ENCODE measurements at places on chromosomes 11 and 22.

- DNase-seq = no peak
Measured at GRCh38 chr11:8320076-8320475, 56.4 kb upstream of the LMO1 start.

GRCh38 chr22:49100316-49100715, 727.4 kb downstream of the BRD1 start:
- no peak for DNase-seq

- DNase-seq = no peak
Measured at GRCh38 chr11:105856954-105857353, 165.1 kb downstream of the MSANTD4 start.

DNA sequence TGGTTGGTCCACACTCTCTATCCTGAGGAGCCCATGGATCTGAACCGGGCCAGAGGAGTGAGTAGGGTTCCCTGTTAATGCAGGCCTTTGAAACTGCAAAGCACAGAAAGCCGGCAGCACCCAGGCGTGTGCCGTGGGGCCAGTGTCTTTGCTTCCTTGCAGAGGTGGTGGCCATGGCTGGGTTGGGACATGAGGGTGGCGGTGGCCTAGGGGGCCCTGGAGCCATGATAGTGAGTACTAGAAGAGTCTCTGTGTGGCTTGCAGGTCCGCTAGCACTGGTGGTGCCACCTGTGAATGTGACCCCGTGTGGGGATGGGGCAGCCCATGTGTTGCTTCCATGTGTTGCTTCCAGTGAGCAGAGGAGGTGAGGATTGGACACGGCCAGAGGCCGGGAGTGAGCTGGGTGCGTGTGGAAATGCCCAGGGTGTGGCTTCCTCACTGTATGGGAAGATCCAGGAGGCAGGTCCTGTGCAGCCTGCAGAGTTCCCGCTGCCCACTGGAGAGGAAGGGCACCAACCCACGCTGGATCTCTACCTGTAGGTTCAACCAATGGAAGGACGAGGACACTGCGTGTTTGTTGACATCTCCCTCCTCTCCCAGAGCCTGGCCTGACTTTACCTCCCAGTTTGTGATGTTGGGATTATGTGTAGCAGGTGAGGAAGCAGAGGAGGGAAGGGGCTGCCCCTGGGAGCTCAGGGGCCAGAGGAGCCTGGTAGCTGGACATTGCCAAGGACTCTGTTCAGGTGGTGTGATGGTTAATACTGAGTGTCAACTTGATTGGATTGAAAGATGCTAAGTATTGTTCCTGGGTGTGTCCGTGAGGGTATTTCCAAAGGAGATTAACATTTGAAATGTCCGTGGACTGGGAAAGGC, 796.6 kb downstream of the TBC1D22A start:
- DNase-seq = no peak

DNA sequence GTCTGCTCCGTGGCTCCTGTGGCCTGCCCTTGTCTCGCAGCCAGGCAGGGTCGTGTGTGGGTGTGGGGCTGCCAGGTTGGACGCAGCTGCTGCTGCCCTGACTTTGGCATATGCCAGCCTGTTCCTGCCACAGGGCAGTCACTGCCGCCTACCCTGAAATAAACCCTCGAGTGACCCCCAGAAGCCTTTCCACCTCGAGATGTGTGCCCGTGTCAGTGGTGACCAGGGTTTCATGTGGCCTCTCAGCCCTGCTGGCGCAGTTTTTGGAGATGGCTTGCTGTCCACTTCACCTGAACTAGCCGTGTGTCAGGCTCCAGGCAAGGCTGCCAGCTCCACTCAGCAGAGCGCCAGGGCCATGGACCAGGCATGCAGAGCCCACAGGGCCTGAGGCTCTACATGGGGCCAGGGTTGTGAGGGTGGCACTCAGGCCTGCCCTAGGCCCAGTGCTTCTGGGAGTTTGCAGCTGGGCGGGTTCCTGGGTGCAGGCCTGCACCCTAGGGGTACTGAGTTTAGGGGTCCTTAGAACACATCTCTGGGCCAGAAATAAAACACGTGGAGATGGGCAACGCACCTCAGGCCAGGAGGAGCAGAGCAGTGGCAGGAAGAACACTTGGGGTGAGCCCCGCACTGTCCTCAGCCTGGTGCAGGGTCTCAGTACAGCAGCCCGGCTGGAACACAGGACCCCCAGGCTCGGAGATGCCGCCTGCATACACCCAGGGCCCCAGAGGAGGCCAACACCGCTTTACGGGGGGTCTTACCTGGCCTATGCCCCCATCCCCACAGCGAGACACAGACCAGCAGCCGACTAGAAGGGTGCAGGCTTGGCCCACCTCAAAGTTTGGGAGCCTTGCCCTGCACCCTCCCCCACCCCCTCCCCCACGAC, 8.8 kb upstream of the PANX2 start:
- DNase-seq = no peak

DNA sequence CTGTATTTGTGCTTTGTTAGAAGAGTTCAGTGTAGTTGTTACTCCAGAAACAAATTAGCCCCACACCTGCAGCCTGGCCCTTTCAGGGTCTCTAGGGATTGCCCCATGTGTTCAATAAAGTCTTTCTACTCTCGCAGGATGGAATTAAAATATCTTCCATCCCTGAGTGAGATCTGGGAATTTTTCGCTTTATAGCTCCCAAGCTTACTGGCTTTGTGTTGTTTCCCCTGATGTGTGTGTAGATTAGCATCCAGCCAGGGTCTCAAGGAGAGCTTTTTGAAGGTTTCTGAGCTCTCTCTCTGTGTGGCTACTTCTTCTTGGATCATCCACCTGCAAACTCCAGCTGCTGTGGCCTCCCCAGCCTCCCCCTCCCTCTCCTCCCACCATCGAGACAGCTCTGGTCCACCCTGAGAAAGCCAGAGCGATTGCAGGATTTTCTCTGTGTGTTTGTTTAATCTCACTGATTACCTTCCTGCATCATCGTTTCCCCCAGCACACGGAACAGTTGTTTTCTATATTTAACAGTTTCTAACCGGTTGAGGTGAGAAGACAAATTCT, 553.5 kb downstream of the TBC1D22A start:
- DNase-seq = no peak

- DNase-seq = no peak
Measured at GRCh38 chr22:39832627-39833074, 60.9 kb downstream of the ENTHD1 start.

- no peak for DNase-seq
Measured at GRCh38 chr11:90330632-90331031, 107.8 kb upstream of the CHORDC1 start.

DNA sequence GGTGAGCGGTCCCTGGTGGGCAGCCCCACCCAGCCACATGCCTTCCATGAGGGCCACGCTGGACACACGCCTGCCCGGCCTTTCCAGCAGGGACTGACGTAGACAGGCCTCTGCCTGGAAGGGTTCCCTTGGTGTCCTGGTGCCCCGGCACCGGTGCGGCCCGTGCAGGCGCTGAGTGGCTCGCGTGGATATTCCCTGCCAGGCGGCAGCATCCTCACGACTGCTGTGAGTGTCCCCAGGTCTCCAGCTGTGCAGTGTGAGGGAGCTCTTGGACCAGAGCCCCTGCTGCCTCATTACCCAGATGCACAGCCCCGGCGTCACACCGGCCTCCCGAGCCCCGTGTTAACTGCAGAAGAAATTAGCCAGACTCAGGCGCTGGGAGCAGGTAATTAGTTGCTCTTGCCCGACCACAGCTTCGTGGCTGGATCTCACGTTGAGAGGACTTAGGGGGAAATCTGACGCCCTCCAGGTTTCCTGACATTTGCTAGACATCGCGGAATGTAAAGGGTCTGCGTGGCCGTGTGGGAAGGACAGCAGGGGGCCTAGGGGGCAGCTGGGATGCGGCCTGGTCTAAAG, 1196.3 kb downstream of the BRD1 start:
- no peak for DNase-seq

- no peak for DNase-seq
Measured at GRCh38 chr11:119800171-119800570, 71.2 kb upstream of the NECTIN1 start.

DNA sequence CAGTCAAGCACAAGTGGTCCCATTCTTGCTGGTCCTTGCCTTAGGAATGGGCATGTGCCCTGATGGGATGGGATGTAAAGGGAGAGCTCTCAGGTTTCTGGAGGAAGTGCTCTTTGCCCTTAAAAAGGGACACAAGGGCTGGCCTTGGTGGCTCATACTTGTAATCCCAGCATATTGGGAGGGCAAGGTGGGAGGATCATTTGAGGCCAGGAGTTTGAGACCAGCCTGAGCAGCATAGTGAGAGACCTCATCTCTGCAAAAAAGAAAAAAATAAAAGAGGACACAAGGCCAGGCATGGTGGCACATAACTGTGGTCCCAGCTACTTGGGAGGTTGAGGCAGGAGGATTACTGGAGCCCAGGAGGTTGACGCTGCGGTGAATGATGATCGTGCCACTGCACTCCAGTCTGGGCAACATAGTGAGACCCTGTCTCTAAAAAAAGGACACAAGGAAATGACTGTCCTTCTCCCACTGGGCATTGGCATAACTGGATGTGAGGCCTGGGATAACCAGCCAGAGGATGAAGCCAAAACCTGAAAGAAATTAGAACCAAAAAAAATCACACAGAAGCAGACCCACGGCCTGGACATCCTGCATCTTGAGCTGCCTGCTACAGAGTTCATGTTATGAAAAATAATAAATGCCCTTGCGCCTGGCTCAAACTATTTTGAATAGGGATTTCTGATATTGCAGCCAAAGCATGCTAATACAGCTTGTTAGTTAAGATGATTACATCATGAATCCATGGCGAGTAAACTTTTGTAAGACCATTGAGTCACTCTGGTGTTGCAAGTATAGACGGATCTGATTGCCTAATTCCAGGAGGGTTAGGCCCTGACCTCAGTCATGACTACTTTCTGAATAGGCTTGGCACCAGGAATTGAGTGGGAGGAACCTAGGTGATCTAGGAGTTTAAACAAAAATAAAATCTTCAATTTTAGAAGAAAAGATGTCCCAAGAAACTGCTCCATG, 12.9 kb upstream of the CRKL start:
- DNase-seq = peak; percentile 89

DNA sequence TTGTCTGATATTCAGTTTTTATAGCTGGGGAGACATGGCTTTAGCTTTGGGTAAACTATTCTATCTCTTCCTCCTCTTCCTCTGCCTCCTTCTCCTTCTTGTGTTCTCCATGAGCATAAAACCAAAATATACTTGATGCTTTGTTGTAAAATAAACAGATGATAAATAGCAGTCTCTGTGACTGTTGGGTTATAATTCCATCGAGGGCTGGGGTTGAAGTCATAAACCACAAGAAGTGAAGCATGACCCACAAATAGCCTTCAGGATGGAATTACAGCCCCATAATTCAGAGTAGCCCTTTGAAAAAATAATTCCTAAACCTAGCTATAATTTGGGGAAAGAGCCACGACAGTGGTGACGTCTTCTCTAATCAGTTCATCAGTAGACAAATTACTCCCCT, 177.7 kb downstream of the SNX19 start:
- no peak for DNase-seq

GRCh38 chr11:116287866-116288265, 484.9 kb downstream of the BUD13 start:
- no peak for DNase-seq

- no peak for DNase-seq
Measured at GRCh38 chr11:17767301-17767885, 32.8 kb downstream of the KCNC1 start.

DNA sequence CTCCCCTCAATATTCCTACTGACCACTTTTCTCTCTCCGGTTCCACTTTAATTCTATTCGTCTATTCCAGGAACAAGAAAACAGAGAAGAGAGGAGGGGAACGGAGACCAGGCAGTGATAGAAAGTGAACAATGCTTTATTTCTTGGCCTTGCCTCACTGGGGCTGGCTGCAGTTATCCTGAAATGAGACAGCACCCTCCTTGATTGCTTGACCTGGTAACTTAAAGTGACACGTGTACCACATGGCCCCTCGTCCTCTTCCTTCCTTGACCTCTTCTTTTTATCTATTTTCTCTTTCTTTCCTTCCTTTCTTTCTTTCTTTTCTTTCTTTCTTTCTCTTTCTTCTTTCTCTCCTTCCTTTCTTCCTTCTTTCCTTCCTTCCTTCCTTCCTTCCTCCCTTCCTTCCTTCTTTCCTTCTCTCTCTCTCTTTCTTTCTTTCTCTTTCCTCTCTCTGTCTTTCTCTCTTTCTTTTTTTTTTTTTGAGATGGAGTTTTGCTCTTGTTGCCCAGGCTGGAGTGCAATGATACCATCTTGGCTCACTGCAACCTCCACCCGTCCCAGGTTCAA, 52.8 kb upstream of the CLMP start:
- DNase-seq = no peak

DNA sequence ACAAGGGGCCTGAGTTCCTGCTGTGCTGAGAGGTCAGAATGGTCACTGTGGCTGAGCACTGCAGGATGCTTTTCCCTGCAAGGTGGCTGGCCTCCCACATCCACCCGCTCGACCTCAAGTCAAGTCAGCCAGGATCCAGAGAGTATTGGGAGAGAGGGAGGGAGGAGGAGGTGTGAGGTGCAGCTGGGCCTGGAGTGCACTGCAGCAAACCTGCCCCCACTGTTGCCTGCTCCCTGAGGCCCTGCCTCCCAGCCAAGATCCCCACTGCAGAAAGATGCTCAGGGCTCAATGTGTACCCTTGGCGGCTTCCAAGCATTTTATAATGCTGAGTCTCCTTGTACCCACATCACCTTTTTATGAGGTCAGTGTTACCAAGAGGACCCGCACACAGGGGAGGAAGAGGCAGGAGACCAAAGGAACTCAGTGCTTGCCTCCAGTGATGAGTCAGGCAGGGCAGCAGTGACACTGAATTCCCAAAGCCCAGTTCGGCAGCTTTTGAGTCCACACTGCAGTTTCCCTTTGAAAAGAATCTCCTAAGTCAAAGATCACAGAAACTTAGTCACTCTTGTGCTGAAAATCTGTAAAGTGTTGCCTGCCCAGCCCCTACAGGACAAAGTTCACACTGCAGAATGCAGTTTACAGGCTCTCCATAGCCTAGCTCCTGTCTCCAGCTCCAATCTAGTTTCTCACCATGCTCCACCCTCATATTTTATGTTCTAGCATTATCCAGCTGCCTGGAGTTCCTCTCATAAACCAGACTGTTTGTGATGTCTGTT, 3.1 kb downstream of the ENDOD1 start:
- DNase-seq = no peak

DNA sequence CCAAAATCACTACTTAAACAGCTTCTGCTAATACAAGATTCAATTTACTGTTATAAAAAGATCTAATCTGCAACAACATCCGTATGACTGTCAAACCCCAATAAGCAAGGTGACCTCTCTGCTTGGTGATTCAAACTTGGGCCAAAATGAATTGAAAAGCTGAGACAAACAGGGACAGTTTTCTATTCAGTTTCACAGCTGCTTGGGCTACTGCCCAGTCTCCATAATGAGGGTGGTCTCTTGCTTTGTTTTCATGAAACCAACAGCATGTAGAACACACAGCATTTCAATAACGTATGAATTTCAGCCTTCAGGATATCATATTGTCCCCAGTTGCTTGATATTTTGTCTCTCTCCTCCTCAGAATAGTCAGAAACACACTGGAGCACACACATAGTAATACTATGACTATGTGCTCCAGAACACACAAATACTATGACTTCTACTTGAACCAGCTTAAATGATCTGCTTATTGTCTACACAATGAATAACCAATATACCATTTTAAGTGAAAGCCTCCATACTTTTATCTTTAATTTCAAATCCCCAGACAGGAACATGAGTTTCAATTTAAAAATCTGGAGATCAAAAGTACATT, 285.0 kb downstream of the TTC28 start:
- DNase-seq = no peak

GRCh38 chr11:44622721-44623258, 57.3 kb downstream of the CD82 start:
- no peak for DNase-seq

Measured in non-pigmented ciliary epithelial cell (primary cell).